ENCODE measurements at places on chromosomes 6 and 20.

- no peak for DNase-seq
Measured at GRCh38 chr20:63529861-63530787, 7.1 kb downstream of the PTK6 start.

GRCh38 chr6:33172688-33173534 is 19.4 kb downstream of the COL11A2 start:
- DNase-seq, result no peak

DNA sequence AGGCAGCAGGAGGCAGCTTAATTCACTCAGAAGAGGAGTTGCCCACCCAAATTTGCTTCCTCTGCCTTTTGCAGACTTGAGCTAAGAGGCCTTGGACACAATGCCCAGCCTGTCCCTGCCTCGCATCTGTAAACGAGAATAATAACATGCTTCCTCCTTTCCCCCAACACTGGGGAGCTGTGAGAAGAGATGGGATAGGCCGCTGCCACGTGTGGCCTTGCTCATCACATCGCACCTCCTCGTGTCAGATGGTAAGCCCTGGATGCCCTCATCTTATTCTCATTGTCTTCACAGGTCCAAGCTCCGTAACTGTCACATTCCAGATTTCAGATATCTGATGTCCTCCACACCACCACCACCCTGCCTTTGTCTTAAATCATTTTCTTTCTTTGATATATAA is 13.1 kb upstream of the TUBB2B start:
- DNase-seq, result no peak

- no peak for DNase-seq
Measured at GRCh38 chr20:17273717-17274116, 46.9 kb downstream of the PCSK2 start.

DNA sequence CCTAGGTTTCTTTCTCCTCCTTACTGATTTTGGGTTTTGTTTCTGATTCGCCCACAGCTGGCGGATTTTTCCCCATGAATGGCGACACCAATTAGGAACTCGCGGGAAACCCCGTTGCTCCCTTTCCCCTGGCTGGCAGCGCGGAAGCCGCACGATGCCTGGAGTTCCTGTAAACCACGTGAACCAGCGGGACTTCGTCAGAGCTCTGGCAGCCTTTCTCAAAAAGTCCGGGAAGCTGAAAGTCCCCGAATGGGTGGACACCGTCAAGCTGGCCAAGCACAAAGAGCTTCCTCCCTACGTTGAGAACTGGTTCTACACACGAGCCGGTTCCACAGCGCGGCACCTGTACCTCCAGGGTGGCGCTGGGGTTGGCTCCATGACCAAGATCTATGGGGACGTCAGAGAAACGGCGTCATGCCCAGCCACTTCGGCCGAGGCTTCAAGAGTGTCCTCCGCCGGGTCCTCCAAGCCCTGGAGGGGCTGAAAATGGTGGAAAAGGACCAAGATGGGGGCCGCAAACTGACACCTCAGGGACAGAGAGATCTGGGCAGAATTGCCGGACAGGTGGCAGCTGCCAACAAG is 3.2 kb upstream of the SEC23B start:
- no peak for DNase-seq

DNA sequence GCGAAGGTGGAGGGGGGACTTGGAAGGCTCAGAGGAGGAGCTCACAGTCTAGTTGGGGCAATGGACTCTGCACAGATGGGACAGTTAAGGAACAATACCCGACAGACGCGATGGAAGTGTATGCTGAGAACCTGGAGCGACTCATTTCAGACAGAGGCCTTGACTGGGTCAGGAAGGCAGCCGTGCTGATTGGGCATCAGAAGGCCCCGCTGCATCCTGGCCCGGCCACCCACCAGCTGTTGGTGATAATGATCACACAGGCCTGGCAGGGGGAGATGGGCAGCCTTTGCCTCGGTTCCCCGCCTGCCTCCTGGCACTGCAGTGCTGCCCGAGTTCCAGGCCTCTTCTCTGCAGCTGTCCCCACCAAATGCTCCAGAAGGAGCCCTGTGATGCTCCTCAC is 62.4 kb downstream of the MDGA1 start:
- no peak for DNase-seq

DNA sequence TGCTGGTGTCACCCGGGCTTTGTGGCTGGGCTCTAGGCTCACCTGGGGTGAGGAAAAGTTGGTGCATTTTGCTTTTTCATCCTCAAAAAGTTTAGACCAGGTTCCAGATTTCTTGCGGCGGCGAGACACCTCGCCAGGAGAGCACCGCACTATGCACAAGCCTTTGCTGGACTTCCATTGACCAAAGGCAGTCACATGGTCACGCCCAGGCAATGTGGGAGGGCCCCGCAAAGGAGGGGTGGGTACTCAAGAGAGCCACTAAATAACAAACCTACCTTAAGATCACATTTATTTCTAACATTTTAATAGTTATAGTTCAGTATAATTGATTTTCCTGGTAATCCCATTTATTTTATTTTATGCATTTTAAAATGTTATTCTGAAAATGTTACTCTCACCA is 3.0 kb upstream of the KIF16B start:
- DNase-seq, result no peak

- no peak for DNase-seq
Measured at GRCh38 chr6:137581019-137581707, 87.0 kb upstream of the OLIG3 start.

GRCh38 chr20:4656491-4656890 is 65.2 kb upstream of the PRND start:
- peak; percentile 39 for DNase-seq

- DNase-seq, result no peak
Measured at GRCh38 chr6:16868968-16869367, 107.7 kb upstream of the ATXN1 start.

- no peak for DNase-seq
Measured at GRCh38 chr6:48505621-48506020, 394.6 kb upstream of the PTCHD4 start.

DNA sequence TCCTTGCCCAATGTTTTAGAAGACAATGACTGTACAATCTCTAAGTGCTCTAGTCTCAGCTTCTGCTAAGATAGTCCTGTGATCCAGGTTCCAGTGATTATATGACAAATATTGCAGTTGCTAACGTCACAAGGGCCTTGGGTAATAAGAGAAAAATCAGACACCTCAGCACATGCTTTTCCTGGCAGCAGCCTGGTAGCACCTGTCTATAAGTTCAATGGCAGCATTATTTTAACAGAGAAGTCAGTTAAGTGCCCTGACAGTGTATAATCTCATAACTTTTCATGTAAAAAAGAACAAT is 121.3 kb upstream of the BCLAF1 start:
- DNase-seq, result no peak

DNA sequence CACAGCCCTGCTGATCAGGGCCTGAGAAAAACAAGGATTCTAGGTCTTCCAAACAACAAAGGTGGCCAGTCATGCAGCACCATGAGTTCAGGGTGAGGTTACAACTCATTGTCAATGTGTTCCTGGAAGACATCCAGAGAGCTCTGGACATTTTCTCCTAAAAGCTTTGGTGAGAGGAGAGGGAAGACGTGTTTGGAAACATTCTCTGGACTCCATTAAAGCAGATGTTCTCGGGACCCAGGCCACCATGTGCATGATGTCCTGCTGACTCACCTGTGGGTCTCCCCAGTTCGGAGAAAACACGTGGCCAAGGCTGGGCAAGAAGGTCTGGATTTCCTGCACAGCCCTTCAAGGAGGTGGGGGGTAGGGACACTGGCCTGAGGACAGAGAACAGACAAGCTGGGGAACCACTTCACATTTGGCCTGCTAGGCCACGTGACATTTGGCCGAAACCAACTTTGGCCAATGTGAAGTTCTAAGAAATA is 61.6 kb downstream of the KCNB1 start:
- DNase-seq, result no peak

Measured in CMK (cell line).